ENCODE measurements at places on chromosomes 7 and 10.
A peak's percentile ranks its signal among the peaks of the same experiment; 100 is the strongest.

- no peak for DNase-seq
These were observed 18.9 kb downstream of the IFT22 start for GRCh38 chr7:101302641-101303101.

- no peak for DNase-seq
These were observed 37.6 kb downstream of the UNC5B start for GRCh38 chr10:71249996-71250395.

DNA sequence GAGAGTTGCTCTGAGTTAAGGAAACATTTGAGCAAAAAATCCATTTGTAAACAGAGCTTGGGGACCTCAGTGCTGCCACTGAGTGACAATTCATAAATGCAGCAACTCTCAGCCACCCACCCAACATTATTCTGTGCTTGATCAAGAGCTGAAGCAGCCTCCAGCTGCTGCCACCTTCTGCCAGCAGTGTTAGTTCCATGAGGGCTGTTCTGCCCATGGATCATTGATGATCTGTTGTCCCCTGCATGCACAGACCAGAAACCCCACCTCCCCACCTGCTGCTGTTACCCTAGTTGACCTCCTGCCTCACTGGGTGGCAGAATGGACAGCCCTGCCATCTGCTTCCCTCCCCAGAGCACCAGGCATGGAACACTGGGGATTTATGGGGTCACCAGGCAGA lies 305.4 kb downstream of the KCNMA1 start:
- DNase-seq, result no peak

GRCh38 chr10:132564690-132565089 lies 27.1 kb downstream of the INPP5A start:
- no peak for DNase-seq

GRCh38 chr7:29843726-29844125 lies 37.4 kb downstream of the WIPF3 start:
- no peak for DNase-seq

- DNase-seq, result no peak
These were observed 53.6 kb downstream of the TMEM130 start for GRCh38 chr7:98816241-98816640.

DNA sequence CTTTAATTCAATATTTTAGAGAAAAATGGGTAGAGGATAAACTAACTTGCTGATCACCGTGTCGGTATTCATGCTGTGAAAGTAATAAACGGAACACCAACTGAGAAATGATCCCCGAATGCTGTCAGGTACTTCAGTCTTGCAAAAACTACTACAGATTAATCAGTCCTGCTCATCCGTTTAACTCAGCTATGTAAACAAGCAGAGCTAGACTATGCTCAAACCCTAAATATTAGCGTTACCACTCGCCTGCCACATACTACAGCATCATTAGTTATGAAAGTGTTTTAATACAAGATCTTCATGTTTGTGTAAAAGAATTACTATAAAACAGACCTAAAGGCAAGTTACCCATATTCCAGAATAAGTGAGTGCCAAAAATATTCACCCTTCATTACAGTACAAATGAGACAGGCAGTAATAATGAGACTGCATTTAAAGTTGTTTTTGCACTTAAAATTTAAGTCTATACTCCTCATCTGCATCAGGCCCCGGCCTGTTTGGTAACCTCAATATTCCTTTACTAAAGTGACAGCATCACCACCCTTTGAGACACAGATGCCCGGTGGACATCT lies 952 bp downstream of the DNMBP start:
- no peak for DNase-seq

- no peak for DNase-seq
These were observed 96.7 kb downstream of the SFMBT2 start for GRCh38 chr10:7314170-7314569.

DNA sequence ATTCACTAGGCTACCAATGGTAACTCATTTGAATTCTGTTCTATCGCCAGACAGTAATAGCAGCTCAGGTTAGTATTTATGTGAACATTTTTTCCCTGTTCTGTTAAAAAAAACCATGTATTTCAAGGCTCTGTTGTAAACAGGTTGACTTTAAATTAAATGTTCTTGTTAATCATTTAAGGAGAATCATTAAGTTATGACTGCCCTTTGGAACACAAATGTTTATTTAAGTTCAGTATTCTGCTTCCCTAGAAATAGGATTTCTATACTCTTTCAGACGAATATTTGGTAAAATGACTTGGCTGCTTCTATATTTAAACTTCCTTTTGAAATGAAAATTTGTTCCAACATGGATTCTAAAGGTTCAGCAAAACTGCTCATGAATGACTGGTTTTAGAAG lies 13.1 kb upstream of the CROT start:
- DNase-seq, result no peak

DNA sequence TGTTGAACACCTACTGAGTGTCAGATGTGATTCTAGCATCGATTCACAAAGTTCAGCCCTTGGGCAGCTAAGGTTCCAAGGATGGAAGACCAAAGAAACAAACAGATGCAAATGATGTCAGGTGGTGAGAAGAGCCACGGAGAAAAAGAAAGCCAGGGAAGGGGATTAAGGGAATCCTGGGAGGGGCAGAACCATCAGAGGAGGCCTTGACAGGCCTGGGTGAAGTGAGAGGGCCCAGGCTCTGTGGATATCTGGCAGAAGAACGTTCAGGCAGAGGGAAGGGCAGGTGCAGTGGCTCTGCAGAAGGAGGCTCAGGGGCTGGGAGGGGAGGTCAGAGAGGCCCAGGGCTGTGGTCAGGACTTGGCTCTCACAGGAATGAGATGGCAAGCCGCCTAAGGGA lies 90.4 kb downstream of the C10orf105 start:
- DNase-seq, result no peak

GRCh38 chr10:17561111-17561510 lies 56.1 kb downstream of the HACD1 start:
- no peak for DNase-seq

DNA sequence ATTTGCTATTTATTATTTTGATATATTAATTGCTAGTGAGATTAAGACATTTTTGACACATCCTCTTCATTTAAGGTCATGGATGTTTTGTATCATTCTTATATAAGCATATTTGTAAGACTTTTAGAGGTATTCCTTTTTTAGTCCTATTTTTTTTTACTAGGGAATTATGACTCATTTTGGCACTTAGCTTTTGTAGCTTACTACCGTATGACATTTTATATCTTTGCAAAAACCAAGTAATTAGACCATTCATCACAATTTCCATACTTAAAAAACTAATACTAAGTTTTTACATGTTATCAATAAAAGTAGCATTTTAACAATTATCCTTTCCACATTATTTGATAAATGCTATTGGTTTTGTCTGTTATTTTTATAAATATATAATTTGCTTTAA lies 41.6 kb downstream of the BMPR1A start:
- DNase-seq, result no peak

DNA sequence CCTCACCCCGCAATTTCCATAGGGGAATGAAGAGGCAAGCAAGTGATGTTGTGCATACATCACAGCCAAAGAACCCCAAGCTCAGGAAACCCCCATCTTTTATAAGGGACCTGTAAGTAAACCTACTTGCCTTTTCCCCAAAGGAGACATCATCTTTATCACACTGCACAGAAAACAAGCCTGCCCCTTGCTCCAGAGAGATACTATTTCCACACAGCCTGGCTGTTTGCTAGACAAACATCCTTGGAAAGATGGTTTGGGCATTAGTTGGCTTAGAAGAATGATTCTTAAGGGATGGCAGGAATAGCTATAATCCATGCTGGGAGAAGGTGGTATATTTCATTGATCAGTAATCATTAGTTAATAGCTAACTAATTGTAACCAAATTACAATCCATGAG lies 123.7 kb upstream of the SEC61G start:
- no peak for DNase-seq

DNA sequence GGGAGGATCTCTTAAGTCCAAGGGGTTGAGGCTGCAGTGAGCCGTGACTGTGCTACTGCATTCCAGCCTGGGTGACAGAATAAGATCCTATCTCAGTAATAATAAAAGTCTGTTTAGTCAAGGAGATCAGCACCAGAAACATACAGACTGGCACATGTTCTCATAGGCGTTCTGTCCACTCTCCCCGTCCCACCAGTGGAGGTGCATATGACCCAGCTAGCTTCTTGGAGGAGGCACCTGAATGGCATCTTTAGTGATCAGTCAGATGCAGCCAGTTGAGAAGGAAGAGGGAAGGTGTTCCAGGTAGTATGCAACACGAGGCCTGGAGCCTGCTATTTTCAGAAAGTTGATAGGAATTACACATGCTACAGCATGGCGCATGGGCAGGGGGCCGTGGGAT lies 45.3 kb upstream of the SVIL start:
- DNase-seq, result no peak

- DNase-seq, result no peak
These were observed 102.1 kb downstream of the PDGFA start for GRCh38 chr7:417625-417889.

GRCh38 chr10:130866857-130867256 lies 444.7 kb downstream of the TCERG1L start:
- no peak for DNase-seq

GRCh38 chr7:128026551-128026950 lies 4.7 kb downstream of the LRRC4 start:
- no peak for DNase-seq

GRCh38 chr7:93765475-93765874 lies 125.1 kb downstream of the TFPI2 start:
- no peak for DNase-seq

DNA sequence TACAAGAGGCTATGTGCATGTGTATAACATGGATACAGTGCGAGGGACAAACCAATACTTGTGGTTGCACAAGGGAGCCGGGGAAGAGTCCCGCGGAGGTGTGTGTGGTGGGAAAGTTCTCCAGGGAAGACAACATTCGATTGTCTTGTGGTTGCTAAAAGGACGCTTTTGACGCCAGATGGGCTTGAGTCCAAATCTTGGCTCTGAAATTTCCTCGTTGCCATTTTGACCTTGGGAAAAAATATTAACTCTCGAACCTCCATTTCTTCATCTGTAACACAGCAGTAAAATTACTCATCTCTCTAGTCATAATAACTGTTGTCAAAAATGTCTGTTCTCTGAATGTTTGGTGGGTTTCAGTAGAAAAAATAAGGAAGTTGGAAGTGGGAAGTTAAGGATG lies 16.5 kb downstream of the PLXDC2 start:
- no peak for DNase-seq

DNA sequence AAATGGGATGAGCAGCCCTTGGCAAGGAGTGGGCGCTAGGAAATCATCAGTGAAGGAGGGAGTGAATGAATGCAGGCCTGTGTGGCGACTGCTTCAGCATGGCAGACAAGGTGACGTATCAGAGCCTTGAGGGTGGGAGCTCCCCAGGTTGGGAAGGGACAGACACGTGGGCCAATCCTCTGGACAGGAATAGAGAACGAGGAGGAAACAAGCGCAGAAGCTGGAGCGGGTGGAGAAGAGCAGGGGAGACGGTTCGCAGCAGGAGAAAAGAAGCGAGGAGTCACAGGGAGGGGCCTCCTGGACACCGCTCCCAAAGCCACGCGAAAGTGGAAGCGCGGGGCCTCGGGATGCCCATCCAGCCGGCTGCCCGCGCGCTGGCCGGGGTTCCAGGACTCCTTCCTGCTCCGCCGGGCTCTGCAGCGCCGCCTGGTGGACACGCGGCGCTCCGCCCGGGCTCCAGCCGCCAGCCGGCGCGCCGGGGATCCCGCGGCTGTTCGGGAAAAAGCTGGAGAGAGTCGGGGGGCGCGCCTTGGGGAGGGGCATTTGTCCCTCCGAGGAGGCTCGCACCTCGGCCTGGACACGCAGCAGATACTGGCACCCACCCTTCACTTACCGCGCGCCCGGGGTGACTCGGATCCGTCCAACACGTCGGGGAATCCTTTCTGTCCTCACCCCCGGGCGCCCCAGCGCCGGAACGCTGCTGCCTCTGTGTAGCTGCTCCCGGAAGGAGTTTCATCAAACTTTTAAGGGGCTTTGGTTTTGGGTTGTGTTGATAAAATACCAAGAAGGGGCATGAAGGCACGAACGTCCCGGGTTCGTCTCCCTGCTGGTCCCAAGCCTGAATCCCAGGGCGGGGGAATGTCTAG lies 6.3 kb downstream of the ZNF503 start:
- DNase-seq, result no peak

GRCh38 chr10:90587081-90587491 lies 270.8 kb downstream of the HTR7 start:
- DNase-seq, result no peak

- no peak for DNase-seq
These were observed 23.9 kb downstream of the OPALIN start for GRCh38 chr10:96334616-96335526.

- DNase-seq, result peak; percentile 84
These were observed 45.2 kb upstream of the TMEM213 start for GRCh38 chr7:138752518-138753149.

DNA sequence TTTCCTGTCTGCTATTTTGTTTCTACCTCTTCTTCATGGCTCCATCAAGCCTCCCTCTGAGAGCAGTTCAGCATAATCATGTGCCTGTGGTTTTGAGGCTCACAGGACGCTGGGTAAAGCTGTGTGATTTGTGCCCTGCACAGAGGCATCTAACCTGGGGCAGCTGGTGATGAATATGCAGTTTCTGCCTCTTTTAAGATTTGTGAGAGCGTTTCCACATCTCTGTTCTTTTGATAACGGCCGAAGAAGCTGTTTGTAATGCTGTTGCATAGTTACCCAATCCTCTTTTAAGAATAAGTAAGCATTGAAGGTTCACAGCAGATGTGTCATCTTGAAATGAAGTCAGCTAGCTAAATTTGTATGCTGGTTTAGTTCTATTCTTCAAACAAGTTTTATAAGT lies 45.2 kb downstream of the PNLIPRP3 start:
- no peak for DNase-seq

DNA sequence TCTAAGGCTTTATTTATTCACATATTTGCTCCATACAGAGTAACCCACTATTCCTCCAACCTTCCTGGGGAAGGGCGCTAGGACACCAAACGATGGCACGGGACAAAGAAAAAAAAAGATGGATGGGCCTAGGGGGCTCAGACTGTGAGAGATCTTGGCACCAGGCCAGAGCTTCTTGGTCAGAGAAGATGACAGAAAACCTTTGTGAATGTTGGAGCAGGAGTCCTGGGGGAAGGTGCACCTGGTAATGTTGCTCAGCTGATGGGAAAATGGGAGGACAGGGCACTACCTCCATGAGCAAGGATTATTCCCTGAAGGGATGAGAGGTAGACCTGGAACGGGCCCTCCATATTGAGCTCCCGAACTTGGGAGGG lies 1.4 kb upstream of the SH3PXD2A start:
- DNase-seq, result no peak

DNA sequence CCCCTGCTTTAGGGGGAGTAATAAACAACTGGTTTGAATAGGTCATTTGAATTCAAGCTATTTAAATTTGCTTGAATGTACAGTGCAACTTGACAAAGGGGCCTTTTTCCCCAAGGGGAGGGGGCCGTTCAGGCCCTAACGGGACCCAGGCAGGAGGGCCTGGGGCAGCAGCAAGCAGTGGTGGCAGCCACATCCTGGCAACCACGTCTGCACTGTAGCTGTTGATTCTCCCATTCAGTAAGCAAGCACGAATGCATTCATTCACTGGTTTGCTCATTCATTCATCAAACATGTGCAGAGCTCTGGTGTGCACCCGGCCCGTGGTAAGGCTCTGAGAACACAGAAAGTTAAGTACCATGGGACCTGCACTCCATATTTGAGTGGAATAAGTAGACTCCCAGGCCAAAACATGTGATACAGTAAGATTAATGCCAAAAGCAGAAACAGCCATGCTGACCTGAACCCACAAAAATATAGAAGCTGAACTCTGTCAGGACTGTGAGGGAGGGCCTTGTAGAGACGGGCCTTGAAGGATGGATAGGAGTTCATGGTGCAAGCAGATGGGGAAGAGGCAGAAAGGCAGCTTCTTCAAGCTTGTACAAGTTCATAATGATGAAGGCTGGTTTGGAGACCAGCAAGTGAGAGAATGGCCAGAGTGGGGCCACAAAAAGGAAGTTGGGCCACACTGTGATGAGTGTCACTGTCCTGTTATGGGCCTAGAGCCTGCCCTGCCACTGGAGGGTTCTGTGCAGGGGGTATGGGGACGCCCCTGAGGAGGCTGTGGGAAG lies 29.3 kb upstream of the C10orf53 start:
- no peak for DNase-seq
